ENCODE measurements at places on chromosomes 4 and X.

GRCh38 chr4:61129971-61130370 is 70.2 kb upstream of the ADGRL3 start:
- DNase-seq, result no peak

GRCh38 chr4:112637552-112637866 is 566 bp downstream of the LARP7 start:
- no peak for DNase-seq

- DNase-seq, result no peak
Measured at GRCh38 chrX:74922922-74923543, 2.2 kb downstream of the NEXMIF start.

DNA sequence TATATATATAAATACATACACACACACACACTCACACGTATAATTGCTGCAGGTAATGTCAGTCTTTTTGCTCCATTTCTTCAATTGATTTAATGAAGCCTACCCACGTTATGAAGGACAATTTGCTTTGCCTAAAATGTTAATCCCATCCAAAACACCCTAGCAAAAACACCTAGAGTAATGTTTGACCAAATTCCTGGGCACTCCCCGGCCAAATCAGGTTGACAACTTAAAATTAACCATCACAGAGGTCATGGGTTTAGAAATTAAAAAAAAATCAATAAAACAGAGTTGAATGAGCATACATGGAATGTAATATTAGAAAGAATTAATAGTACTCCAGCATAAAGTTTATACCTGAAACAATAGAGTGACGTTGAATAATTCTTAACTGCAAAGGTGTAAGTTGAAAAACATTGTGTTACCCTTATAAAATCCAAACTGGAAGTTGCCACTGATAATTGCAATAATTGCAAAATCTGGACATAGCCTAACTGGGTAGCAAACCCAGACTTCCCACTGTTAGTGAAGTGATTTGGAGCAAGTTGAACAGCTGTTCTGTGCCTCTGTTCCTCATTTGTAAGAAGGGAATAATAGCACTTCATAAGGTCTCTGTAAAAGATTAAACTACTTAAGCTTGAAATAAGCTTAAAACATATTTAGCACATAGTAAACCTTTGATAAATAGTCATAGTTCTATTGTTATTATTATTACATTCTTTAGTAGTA is 2120.5 kb downstream of the PCDH7 start:
- DNase-seq, result no peak

DNA sequence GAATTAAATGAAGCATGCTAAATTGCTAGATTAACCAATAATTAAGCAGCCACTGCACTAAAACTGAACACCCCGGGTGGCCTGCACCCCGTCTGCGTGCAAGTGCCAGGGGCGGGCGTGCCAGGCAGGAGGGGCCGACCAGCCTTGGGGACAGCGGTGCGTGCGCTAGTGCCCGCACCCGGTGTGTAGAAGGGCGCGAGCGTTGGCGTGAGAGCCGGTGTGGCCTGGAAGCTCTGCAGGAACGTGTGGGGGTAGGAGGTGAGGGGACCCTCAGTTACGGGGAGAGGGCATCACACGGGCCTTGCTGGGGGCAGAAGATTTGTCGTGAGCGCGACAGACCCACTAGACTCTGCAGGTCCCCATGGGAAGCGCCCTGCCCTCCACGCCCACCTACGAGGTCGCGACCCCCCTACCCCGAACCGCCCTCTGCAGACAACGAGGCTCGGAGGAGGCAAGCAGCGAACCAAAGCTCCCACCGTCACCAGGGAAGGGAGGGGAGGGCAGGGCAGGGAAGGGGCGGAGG is 105.8 kb downstream of the FAM53A start:
- DNase-seq, result no peak

- DNase-seq, result peak; percentile 50
Measured at GRCh38 chr4:168666531-168666930, 169.7 kb downstream of the PALLD start.

- DNase-seq, result no peak
Measured at GRCh38 chr4:186762361-186762760, 38.7 kb upstream of the FAT1 start.

DNA sequence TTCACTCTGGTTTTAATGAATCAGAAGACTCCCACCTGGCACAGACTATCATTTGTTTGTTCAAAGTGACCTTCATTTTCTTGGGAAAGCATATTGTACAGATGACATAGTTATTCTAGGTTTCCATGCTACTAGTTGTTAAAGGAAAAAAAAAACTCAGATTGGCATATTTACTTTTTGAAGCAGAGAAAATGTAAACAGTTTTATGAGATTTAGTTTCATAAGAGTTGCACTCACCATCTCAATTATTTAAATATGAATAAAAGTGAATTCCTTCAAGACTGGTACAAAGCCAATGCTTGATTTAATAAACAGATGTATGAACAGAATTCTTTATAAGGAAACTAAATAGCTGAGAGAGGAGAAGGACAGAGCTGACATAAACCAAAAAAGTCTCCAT is 280.3 kb upstream of the UGT8 start:
- DNase-seq, result no peak

- peak; percentile 85 for DNase-seq
Measured at GRCh38 chr4:153987291-153987690, 198.4 kb upstream of the SFRP2 start.

DNA sequence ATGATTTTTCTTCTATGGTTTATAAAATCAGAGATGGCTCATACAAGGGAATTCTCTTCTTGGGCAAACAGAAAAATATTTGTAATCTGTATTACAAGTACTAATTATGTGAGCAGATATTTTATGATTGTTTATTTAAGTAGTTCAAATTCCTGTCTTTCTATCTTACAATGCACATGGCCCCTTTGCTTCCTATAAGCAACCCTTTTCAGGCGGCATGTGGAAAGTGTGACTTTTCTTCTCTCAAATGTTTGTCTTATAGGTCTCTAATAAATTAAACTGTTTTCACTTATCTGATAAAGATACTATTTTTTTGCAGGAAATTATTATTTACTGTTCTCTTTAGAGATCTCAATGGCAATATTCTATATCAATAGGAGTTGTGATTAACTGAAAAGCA is 259.3 kb upstream of the MAGEB18 start:
- DNase-seq, result no peak

DNA sequence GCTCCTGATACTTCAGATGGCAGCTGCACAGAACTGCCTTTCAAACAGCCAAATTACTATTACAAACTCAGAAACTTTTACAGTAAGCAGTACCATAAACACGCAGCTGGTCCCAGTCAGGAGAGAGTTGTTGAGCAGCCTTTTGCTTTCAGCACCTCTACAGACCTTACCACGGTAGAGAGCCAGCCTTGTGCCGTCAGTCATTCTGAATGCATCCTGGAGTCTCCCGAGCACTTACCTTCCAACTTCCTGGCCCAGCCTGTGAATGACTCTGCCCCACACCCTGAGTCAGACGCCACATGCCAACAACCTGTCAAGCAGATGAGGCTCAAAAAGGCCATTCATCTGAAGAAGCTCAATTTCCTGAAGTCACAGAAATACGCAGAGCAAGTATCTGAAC is 12.4 kb downstream of the ZBTB49 start:
- no peak for DNase-seq

GRCh38 chrX:107324493-107325310 is 118.3 kb downstream of the DNAAF6 start:
- DNase-seq, result peak; percentile 26

DNA sequence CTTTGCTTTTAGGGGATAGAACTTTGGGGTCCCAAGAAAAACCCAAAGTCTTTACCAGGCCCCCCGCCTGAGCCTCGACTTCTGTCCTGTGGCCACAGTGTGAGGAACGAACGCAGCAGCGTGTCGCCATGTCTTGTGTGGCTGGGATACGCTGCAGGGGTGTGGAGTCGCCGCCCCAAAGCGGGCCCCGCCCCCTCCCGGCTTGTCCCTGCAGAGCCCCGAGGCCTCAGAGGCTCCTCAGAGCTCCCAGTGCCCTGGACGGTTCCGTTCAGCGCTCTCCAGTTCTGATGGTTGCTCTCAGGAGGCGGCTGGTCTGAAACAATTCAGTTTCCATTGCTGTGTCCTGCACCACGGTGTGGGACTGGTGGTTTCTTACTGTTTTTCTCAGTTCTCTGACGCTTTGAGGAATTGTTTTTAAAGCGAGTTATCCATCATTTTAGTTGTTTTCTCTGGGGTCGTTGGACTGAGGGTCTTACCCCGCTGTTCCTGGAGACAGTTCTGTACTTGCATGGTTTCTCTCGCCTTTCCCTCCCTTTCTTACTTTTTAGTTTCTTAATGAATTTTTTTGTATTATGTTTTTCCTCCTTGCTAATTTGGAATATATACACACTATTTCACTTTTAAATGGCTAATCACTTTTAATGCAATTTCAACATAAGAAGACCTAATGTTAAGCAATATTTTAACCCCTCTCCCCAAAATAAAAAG is 1.6 kb upstream of the IDUA start:
- peak; percentile 33 for DNase-seq

DNA sequence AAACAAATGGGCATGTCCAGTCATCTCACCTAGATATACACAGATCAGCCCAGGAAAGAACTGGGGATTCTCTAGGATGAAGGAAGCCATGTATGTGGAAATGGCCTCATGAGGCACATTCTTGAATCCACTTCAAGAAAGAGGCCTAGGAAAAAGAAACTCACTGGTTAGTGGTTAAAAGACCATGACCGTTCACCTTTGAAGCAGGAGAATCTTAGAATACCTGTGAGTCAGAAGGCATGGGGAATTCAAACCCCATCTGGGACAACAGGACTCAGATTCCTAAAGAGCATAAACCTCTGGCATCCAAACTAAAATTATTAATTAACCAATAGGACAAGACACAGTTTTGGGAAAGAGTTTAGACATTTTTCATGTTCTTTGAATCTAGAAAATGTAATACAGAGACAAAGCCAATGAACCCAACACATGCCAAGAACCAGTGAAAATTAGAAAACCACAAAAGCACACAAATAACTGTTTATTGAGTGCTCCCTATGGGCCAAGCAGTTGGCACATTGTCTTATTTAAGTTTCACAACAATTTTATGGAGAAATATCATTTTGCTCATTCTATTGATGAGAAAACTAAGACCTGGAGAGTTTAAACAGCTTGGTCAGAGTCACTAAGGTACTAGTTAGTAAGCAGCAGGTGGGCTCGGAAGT is 97.5 kb downstream of the NPNT start:
- DNase-seq, result peak; percentile 21

DNA sequence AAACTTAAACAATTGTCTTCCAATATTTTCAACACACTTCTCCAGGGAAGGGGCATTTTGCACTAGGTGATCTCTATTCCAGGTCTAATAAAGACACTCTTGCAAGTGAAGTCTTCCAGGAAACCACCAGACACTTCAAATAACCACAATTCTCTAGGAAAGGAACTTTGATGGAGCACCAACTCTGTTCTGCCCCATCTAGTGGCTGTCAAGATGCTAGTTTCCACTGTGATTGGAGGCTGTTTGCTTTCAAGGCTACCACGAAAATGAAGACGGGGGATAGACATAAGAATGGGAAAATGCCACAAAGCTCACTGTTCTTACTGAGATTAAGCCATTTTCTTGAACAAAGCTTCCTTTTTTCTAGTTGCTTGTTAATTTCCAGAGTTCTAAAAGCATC is 100.6 kb upstream of the F9 start:
- DNase-seq, result no peak

- DNase-seq, result no peak
Measured at GRCh38 chr4:79977131-79977840, 95.7 kb downstream of the ANTXR2 start.

DNA sequence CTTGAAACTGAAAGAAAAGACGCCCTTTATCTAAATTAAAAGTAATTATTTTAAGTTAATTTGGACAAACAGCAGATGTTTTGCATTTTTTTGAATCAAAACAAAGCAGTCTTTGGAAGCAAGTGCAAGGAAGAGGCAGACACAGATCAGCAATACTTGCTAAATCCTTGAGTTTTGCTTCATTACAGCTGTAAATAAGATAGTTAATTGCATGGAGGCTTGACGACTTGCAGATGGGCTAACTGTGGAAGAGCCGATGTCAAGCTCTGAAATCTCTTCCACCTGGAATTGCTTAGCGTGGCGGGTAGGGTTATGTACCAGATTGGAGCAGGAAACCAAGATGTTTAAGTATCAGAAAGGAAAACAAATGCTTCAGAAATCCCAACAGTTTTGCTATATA is 148.8 kb downstream of the POLA1 start:
- no peak for DNase-seq

DNA sequence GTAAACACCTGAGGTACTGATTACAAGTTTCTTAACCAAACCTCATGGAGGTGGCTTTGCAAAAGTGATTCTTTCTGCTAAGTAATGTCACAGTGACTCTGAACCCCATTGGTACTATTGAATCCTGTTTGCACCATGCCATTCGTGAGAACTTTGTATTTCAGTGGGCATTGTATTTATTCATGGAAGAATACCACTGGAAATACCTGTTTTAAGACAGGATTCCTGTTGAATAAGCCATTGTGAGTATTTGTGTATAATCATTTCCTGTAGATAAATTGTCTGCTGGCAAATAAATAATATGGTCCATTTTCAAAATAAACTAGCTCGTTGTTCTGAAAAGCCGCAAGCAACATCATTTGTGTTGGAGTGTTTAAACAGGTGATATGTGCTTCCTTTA is 136.4 kb upstream of the GUCY1A1 start:
- DNase-seq, result no peak

DNA sequence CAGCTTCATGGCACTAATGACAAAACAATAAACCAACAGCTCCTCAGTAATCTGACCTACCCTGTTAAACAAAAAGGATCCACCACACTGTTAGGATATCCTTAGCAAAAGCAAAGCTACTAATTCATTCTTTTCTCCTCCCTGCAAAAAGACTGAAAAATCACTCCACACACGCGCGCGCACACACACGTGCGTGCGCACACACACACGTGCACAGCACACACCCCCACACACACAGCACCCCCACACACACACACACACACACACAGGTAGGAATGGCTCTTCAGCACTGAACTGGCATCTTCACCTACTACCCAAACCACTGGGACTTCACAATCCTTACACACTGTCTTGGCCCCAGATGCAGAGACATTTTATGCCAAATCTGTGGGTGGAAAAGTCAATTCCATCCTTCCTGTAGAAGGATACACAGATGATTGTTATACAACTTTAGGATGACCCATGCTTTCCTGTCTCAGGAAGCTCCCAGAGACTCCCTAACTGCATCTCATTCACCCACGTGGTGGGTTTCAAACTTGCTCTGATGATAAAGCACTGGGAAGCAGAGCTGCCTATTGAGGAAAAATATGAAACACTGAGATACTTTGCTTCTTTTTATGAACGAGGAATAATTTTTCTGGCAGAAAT is 102.5 kb downstream of the TSPAN5 start:
- peak; percentile 48 for DNase-seq

DNA sequence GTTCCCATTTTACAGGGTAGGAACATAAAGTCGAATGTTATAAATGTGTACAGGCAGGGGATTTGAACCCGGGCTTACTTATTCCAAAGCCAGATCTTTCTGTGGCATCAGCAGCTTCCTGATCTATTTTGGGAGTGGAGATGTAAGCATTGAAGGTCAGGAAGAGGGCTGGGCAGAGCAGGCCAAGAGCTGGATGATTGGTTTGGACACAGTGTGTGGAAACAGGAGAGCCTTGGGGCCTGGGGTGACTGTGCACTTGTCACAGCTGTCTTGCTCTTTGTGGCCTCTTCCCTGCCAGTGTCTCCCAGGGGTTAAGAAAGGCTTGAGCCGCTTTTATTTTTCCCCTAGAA is 127.9 kb upstream of the ENPP6 start:
- no peak for DNase-seq

- DNase-seq, result no peak
Measured at GRCh38 chr4:113407409-113407808, 354.1 kb downstream of the CAMK2D start.

- DNase-seq, result no peak
Measured at GRCh38 chr4:61203436-61203790, 3.3 kb downstream of the ADGRL3 start.

Measured in cardiac fibroblast (primary cell).